AG10803 (cell line): ENCODE measurements at places on chromosomes 5 and 9.

DNA sequence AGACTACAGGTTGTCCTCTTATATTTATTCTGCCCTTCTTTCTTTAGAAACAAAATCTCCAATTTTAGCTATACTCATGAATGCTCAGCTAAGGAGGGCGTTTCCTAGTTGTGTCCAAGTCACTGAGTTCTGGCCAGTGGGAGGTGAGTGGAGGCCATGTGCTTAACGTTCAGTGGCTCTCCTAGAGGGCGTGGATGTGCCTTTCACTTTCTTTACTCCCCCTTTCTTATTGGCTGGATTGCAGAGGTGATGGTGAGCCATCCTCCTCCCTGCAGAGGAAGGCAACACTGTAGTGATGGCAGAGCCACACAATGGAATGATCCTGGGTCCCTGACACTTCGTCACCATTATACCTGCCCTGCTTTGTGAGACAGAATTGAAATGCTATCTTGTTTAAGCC, 54.6 kb downstream of the ALG2 start:
- no peak for DNase-seq

DNA sequence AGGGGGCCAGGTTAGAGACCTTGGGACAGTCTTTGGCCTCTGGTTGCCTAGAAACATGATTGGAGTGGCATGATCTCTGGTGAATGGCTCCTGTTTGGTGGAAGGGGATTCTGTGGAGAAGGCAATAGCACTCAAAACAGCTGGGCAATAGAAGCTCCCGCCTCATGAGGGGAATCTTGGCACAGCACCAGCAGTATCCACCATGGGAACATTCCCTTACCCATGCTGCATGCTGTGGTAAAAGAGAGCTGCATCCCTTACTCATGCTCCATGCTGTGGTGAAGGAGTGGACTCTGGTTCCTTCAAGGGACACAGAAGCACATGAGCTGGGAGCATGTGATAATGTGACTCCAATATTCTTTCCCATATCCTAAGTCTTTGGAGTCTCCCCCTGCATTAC, 160.6 kb downstream of the PJA2 start:
- no peak for DNase-seq

- DNase-seq = no peak
Measured at GRCh38 chr9:135104761-135105160, 17.3 kb downstream of the OLFM1 start.

GRCh38 chr5:170623576-170624181, 119.9 kb downstream of the KCNIP1 start:
- DNase-seq = peak; percentile 61

DNA sequence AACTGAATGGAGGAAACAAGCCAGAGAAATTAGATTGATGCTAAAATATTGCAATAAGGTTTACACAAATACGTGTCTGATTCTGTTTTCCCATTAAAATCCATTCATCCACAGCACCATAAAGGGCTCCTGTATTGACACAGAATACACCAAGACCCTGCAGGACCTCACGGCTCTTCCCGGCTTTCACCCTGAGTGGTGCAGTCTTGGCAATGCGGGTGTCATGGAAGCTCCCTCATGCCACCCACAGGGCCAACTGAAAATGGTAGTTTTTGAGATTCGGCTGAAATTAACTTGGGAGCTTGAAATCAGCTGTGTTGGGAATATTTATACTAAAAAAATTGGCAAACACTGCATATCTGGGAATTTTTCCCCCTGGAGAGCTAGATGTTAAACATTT, 17.3 kb upstream of the EXOC3 start:
- DNase-seq = no peak

GRCh38 chr9:90019626-90020025, 414.8 kb downstream of the GADD45G start:
- no peak for DNase-seq

DNA sequence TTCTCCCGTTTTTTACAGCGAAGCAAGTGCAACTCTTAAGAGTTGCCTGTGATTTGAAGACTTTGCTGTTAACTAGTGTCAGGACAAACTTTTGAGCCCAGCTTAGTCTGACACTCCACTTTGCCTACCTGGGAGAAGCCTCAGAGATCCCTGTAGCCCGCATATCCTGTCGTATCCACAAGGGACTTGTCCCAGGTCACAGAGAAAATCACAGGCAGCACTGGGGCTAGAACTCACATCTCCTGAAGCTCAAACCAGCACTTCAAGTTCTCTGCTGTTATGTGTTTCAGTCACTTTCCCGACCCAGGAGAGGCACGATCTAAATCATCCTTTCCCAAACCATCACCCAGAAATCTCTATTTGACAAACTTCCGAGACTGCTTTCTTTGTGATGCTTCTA, 584.5 kb downstream of the ACTL7B start:
- DNase-seq = no peak

- DNase-seq = peak; percentile 34
Measured at GRCh38 chr9:22214497-22215031, 205.5 kb upstream of the CDKN2B start.

DNA sequence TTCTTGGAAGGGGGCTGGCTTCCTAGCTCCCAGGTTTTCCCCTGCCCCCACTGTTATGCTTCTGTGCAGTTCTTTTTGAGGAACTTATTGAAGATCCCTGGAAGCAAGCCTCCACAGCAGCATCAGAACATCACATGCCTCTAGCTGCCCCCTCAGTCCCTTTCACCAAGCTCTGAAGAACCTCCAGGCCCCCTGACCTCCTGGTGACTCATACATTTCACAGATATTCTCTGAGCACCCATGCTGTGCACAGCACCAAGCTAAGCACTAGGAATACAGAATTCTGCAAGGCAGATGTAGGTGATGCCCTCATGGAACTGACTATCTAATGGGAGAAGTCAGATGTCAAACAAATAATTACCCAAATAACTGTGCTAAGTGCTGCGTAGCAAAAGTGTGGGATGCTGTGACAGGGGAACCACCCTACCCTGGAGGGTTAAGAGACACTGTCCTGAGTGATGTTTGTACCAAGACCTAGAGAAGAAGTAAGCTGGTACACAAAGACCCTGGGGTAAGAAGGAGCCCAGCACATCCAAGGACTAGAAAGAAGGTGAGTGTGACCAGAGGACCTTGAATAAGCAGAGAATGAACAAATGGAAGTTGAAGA, 213.7 kb upstream of the NR4A3 start:
- DNase-seq = no peak

DNA sequence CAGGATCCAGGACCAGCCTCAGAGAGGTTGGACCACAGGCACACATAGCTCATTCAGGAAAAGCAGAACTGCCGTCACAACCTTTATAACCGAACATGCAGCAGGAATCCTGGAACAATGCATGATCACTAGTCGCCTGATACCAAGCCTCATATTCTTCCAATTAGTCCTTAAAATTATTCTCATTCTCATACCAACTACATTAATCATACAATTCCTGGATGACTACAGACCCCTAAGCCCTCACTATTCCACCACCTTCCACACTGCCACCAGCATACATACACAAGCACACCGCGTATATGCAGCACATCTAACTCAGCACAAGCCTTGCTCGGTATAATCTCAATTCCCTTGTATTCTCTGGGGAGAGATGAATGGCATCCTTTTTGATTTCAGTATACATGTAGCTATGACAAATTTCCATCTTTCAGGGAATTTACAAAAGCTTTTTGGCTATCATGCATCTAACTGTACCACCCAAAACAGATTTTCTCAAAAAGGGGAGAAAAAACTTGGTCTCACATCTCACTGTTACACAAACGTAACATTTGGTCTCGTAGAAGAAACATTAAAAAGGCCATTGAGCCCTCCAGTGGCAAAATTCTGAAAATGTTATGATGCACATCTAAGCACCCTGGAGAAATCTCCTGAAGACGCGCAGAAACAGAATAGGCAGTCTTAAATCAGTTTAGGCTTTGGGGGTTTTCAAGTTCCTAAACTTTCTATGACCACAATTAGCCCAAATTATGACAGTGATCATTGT, 46.2 kb downstream of the MCTP1 start:
- peak; percentile 15 for DNase-seq

DNA sequence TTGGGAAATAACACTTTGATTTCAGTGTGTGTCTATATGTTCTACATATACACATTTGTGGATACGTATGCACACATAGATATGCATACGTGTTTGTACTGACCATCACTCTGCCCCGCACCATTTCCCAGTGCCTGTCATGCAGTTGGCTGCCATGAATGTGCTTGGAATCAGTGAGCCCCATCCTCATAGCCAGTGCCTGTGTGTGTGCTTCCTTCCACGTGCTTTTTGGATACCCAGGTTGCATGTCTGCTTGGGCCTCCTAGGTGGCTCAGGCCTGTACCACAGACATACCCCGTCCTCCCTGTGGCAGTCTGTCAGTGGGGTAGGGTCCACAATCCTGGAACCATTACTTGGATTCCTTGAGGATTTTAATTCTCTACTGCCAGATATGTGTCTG, 243.6 kb downstream of the FANCC start:
- DNase-seq = no peak

DNA sequence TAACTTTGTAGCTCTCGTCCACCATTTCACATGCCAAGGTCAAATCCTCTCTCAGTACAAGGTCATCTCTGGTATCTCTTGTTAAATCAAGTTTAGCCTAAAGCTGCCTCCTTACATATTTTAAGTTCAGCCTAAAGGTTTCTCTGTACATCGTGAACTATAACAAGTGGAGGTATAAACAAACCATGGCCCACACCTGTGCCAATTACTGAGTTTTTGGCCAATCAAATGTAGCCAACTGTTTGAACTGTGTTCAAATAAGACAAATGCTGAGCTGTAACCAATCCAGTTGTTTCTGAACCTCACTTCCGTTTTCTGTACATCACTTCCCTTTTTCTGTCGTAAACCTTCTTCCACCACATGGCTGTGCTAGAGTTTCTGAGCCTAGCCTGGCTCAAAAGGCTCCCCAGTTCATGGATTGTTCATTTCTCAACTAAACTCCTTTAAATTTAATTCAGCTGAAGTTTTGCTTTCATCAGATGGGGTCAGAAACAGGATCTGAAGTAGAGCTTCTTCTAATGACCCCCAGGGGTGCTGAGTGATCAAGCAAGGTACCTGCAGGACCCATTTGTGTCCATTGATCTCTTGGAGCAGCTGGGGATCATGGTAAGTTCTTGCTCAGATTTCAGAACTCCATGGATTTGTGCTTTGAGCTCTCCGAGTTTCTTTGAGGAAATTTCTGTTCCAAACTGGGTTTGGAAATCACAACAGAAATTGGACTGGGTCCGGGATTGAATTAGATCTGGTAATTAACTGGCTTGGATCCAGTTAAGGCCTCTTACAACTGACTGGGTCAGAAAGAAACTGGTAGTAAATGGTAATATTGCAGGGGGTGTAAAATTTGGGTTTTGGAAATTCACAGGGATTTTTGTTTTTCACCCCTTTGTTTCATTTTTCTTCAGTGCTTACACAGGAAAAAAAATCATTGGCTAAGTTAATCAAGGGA, 11.0 kb upstream of the NANS start:
- DNase-seq = no peak

GRCh38 chr5:154972476-154973080, 31.7 kb downstream of the MRPL22 start:
- peak; percentile 40 for DNase-seq

GRCh38 chr5:125190232-125191087, 444.0 kb upstream of the ZNF608 start:
- DNase-seq = no peak

GRCh38 chr9:98742325-98743280, 33.9 kb upstream of the GABBR2 start:
- peak; percentile 29 for DNase-seq

- peak; percentile 25 for DNase-seq
Measured at GRCh38 chr9:126705767-126706697, 92.3 kb downstream of the LMX1B start.

DNA sequence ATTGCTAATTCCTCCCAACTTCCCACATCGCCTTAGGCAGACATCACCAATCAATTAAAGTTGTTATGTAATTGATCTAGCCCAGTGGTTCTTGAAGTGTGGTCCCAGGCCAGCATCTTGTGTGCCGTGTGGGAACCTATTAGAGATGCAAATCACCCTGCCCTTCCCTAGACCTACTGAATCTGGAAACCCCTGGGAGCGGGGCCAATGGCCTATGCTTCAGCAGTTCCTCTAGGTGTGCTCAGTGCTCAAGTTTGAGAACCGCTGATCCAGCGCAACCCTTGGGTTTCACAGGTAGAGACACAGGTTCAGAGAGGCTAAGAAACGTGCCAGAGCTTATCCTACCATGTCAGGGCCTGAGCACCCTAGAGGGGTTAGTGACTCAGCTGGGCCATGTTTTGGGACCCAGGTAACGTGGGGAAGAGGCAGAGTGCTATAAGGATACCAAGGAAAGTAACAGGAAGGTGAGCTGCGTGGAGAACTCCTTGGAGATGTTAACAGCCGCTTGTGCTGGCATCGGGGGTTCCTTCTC, 4.4 kb downstream of the SLC34A1 start:
- no peak for DNase-seq

GRCh38 chr5:137582218-137582617, 83.1 kb upstream of the SPOCK1 start:
- peak; percentile 12 for DNase-seq
